ENCODE measurements at places on chromosomes 11 and 22. TPM values are rescaled to one million over a fixed set of nuclear protein-coding genes. Genes with fewer than 3 reads are reported as not detected.

GRCh38 chr11:35523331-35523768 is 2.1 kb downstream of the PAMR1 start:
- DNase-seq = no peak
- no peak overlapping the region for H3K27ac ChIP-seq
- peaks cover 9% of the 10 kb centered on the region for H3K4me1 ChIP-seq
- H3K4me3 ChIP-seq = no peak overlapping the region
- no peaks in the 10 kb centered on the region for H3K36me3 ChIP-seq
- H3K27me3 ChIP-seq = peaks cover 36% of the 10 kb centered on the region

- peaks cover 14% of the 10 kb centered on the region for H3K4me1 ChIP-seq
- no peak overlapping the region for H3K4me3 ChIP-seq
- H3K27ac ChIP-seq = peak overlapping the region; percentile 72
- H3K36me3 ChIP-seq = peaks cover 60% of the 10 kb centered on the region
Measured at GRCh38 chr11:95993438-95994298, 69.8 kb upstream of the MTMR2 start.

The PLAAT4 gene
- total RNA-seq = 99.8 TPM

DNA sequence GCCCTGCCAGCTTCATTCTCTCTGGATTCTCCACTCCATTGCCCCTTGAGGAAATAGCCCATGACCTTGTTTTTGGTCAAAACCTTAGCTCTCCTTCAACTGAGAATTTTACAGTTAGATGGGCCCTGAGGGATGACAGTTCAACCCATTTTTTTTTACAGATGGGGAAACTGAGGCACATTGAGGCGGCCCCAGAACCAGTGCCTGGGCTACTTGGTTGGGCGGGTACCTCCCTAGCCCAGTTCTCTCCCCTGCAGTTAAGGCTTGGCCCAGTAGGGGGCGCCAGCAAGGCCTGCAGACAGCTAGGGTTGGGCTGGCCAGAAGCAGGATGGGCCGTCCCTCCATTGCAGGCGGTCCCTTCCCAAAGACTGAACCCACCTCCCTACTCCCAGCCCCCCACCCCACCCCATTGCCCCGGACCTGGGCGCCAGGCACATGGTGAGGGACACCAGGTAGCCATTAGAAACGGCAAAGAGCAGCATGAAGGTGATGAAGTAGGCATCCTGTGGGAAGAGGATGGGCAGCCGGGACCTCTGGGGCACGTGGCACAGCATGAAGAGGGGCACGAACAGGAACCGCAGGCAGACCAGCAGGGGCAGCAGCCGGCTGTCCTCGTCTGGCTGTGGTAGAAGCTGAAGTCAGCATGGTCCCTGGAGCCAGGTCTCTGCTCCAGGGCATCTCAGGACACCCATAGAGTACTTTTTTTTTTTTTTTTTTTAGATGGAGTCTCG is 7.6 kb downstream of the SLC29A2 start:
- no peak overlapping the region for H3K27ac ChIP-seq
- no peak overlapping the region for H3K4me3 ChIP-seq
- peaks cover 4% of the 10 kb centered on the region for H3K4me1 ChIP-seq
- DNase-seq = peak; percentile 64
- H3K27me3 ChIP-seq = no peaks in the 10 kb centered on the region
- H3K36me3 ChIP-seq = no peaks in the 10 kb centered on the region

DNA sequence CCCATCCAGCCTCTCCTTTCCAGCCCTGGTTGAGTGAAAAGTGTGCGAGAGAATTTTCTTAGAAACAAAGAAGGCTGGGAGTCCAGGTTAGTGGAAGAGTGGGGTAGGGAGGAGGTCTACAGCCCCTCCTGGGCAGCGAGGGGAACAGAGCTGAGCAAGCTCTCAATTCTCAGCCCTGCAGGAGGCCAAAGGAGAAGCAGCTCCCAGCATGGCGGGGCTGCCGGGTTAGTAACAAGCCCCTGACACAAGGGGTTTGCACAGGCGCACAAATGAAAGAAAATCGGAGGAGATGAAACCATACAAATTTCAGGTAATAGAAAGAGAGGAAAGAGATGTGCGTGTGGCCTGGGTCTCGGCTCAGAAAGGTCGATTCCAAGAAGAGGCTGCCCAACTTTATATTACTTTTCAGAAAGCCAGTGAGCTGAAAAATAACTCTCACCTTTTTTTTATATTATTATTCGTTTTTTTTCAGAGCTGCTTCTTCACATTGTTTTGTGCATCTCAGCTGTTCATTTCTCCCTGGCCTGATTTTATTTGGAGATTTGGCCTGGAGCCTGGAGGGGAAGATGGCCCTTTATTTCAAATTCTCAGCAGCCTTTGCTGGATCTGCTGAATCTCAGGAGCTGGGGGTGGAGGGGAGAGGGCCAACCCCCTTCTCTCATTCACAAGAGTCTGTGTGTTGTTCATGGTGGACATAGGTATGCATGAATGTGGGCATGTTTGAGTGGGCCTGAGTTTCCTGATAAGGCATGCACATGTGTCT is 583.2 kb downstream of the BUD13 start:
- no peak overlapping the region for H3K27ac ChIP-seq
- H3K4me1 ChIP-seq = peaks cover 3% of the 10 kb centered on the region
- peaks cover 29% of the 10 kb centered on the region for H3K27me3 ChIP-seq
- no peak for DNase-seq
- H3K4me3 ChIP-seq = no peak overlapping the region

DNA sequence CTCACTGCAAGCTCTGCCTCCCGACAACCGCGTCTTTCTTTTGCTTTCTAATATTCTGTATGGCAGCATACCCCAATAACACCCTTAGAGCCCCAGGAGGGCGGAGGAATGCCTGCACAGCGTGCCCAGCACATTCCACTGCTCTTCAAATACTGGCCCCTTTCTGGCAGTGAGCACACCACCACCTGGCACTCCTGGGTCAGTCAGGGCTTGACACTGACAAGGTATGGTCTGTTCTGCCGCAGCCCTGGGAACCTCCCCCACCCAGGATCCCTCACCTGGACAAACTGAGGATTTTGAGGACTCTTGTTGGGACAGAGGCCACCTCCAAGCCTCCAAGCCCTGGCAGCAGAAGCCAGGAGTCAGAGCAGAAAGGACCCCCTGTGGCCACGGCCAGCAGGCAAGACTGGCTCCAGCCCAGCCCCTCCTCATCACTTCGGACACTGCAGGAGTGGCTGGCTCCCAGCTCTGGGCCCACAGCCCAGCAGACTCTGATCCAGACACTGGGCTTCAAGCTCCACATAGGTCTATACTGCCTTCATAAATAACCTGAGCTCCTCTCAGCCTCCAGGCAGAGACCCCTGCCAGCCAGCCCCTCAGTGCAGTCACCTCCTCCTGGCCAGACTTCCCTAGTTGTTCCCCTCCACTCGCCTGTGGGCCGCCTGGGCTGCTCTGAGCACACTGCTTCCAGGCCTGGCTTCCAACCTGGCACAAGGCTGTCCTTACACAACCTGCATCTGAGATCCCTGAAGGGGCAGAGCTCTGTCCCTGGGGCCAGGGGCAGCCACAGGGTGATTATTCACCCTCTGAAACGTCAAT is 14.5 kb downstream of the CARS1 start:
- H3K4me1 ChIP-seq = peaks cover 8% of the 10 kb centered on the region
- no peaks in the 10 kb centered on the region for H3K27me3 ChIP-seq
- H3K4me3 ChIP-seq = no peak overlapping the region
- no peak for DNase-seq
- H3K36me3 ChIP-seq = peaks cover 2% of the 10 kb centered on the region

GRCh38 chr11:111878385-111878848 is 548 bp downstream of the FDXACB1 start:
- H3K27me3 ChIP-seq = no peaks in the 10 kb centered on the region
- H3K4me3 ChIP-seq = peak overlapping the region; percentile 99
- DNase-seq = no peak
- H3K27ac ChIP-seq = peak overlapping the region; percentile 99
- H3K36me3 ChIP-seq = peaks cover 19% of the 10 kb centered on the region

DNA sequence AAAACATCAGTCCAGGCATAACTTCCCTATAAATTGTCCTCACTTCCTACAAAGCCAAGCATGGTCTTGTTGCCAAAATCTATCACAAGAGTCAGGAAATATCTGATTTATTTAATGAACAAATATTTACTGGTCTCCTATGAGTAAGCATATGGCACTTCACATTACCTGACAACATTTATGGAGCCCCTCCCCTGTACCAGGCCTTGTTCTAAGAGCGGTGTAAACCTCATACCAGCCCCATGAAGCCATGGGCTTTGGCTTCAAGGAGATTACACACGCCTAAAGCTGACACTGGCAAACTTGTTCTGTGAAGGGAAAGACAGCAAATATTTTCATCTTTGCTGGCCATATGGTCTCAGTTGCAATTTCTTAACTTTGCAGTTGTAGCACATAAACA is 43.0 kb upstream of the EIF3D start:
- no peaks in the 10 kb centered on the region for H3K36me3 ChIP-seq
- no peaks in the 10 kb centered on the region for H3K4me1 ChIP-seq
- H3K27me3 ChIP-seq = peaks cover 12% of the 10 kb centered on the region
- DNase-seq = no peak
- no peak overlapping the region for H3K4me3 ChIP-seq

The CPT1A gene
- 23.3 TPM for total RNA-seq

- H3K36me3 ChIP-seq = no peaks in the 10 kb centered on the region
- H3K4me1 ChIP-seq = no peaks in the 10 kb centered on the region
- no peak for DNase-seq
- H3K27me3 ChIP-seq = peaks cover 31% of the 10 kb centered on the region
- no peak overlapping the region for H3K4me3 ChIP-seq
- no peak overlapping the region for H3K27ac ChIP-seq
Measured at GRCh38 chr11:107704451-107704850, 7.4 kb downstream of the SLN start.

DNA sequence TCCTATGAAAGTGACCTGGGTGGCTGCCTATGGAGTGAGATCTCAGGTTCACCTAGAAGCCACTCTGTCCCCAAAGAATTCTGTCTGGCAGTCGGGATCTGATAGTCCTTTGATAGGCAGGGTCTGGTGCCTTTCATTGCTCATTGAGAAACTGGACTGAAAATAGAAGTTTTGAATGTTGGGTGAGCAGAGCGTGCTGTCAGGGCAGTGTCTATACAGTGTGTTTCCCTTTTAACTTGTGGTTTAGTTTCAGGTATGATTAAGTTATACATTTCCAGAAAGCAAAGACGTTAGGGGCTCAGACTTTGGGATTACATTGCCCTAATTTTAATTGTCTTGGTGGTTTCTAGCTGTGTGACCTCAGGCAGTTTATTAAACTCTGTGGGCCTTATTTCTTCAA is 111.3 kb upstream of the PAX6 start:
- no peak overlapping the region for H3K27ac ChIP-seq
- peaks cover 11% of the 10 kb centered on the region for H3K27me3 ChIP-seq
- H3K4me3 ChIP-seq = no peak overlapping the region
- no peaks in the 10 kb centered on the region for H3K36me3 ChIP-seq
- no peaks in the 10 kb centered on the region for H3K4me1 ChIP-seq

Measured in naive thymus-derived CD8-positive, alpha-beta T cell (primary cell).